Activated naive CD4-positive, alpha-beta T cell treated with Interleukin-2 at 50 U/mL for 16 hours (primary cell): ENCODE measurements at places on chromosomes 6 and 20.

- DNase-seq, result no peak
Measured at GRCh38 chr6:4924661-4925271, 79.1 kb downstream of the RPP40 start.

DNA sequence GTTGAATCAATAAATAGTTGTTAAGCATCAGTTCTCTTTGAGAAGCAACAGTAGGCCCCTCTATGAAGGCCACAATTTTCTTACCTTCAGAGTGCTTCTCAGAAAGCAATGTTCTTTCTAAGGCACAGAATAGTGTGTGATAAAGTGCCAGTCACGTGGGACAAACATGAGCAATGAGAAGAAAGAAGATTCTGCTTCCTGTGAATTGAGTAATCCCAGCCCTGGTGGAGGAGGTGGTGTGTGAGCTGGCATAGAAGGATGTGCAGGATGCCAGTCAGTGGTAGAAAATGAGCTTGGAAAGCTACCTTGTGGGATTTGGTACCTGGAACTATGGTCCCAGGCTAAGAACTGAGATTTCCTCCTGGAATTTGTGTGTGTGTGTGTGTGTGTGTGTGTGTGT, 21.7 kb downstream of the KIZ start:
- DNase-seq, result no peak

DNA sequence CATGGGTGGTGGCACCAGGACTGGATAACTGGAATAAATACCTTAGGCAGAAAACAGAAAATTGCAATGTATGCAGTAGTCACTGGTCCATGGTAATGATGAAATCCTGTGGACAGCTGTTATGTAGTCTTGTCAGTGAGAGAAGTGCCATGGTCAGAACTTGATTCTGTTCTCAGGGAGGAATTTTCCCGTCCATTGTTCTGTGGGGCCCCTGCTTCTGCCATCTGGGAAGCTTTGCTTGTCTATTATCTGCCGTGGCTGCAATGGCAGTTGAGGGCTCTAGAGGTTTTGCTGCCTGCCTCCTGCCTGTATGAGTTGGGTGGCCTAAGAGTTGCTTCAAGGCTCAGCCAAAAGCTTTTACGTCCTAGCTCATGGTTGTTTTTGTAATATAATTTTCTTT, 126.8 kb upstream of the SLC35B3 start:
- no peak for DNase-seq

- DNase-seq, result no peak
Measured at GRCh38 chr20:34771680-34772081, 53.8 kb downstream of the NCOA6 start.

GRCh38 chr6:131917318-131917717, 33.9 kb downstream of the CCN2 start:
- no peak for DNase-seq

DNA sequence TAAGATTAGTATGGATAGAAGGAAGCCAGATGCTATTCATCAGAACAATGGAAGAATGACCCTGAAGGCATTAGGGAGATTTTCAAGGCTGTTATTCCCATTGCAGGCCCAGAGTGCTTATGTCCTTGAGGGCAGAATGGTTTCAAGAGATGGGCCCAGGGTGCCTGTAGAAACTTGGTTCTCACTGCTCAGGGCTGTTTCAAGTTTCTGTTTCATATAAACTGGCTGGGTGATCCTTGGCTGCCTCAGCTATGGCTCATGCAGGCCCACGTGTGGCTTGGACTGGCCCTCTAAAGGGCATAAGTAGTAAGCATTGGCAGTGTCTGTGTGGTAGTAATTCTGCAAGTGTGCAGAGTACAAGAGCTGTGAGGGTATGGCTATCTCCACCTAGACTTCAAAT, 540.9 kb upstream of the MAN1A1 start:
- DNase-seq, result no peak

GRCh38 chr20:1440024-1440423, 26.6 kb downstream of the NSFL1C start:
- DNase-seq, result no peak

DNA sequence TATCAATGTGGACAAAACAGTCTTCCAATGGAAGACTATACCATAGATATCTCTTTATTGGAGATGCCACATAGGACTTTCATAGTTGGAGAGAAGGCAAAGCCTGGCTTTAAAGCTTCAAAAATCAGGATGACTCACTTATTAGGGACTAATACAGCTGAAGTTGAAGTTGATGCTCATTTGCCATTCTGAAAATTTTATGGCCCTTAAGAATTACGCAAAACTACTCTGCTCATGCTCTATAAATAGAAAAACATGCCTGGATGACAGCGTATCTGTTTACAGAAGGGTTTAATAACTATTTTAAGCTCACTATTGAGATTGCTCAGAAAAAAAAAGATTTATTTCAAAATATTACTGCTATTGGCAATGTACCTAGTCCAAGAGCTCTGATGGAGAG, 155.5 kb upstream of the DST start:
- no peak for DNase-seq

- no peak for DNase-seq
Measured at GRCh38 chr20:23048283-23049200, 930 bp downstream of the THBD start.

DNA sequence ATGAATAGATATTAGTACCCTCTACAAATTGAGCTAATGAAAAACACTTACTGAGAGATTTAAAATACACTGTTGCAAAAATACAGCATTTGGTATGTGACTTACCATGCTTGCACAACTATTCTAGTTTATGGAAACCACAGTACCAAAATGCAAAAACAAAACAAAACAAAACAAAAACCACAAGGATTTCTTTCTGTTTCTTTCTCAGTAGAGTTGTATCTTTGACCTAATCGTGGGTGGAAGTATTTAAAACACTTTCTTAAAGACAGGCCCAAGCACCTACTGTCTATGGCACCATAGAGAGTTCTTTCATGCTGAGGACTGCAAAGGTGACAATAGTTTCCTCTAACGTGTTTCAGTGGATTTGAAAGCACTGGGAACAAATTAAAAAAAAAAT, 95.3 kb upstream of the C6orf118 start:
- DNase-seq, result no peak

DNA sequence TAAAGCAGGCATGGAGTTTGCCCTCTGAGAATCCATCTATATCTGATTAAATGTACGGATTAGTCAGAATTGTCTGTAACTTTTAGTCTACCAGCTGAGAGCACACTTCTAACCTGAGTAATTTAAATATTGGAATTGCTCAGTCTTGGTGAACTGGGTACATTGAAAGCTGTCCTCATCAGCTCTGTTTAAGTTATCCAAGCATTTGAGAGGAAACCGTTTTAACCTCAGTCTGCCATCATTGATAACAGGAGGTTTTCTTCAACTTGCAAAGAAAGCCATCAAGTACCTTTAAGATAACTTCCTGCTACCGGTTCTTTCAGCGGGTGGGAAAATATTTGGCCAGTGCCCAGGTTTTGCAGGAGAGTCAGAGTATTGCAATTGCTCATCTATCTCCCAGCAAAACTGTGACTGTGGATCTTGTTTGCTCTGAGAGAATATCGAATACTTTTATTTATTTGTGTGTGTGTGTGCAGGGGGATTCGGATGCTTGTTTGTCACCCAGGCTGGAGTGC, 31.1 kb upstream of the F13A1 start:
- no peak for DNase-seq

DNA sequence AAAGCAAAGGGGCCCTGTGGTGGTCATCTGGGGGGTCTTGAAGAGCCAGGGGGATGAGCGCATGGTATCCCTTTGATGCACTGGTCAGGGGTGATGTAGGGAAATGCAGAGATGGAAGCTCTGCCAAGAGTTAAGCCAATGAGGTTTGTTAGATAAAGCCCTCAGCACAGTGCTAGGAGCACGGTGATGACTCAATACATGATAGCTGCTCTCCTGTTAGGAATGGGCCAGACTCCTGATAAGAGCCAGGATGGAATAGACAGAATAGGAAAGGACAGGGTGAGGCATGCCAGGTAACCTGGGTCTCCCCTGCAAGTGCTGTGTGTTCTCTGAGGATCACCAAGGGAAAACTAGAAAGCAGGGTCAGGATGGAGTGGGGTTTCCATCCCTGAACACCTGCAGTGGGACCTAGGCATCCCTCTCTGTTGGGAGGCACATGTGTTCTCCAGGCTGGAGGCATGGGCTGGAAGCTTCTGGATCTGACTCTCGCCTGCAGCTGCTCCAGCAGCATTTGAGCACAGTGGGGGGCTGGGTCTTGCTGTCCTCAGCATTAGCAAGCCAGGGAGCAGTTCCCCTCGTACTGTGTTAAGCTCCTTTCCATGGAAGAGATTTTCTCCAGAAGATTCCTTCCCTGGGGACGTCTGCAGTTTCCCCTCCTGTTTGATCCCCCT, 71.8 kb upstream of the TIAM2 start:
- no peak for DNase-seq

DNA sequence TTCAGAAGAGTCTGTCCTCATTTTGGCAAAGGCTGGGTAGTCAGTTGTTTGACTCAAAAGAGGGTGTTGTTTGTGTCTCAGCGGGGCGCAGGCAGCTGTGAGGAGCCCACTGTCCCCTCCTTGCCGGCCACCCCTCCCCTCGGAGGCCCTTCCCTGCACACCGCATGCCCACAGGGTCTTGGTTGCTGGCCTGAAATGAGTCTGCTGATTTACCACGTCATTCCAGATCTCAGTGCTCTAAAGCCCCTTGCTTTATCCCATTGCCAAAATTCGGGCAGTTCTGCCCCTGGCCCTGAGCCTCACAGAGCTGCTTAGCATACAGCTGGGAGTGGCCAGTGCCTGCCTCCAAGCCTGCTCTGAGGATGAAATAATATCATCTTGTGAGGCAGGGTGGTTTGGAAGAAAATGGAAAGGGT, 220.7 kb downstream of the UST start:
- no peak for DNase-seq

- peak; percentile 32 for DNase-seq
Measured at GRCh38 chr20:47274401-47275108, 81.9 kb downstream of the ZMYND8 start.

GRCh38 chr20:25310268-25310920, 62.5 kb downstream of the PYGB start:
- DNase-seq, result peak; percentile 43

DNA sequence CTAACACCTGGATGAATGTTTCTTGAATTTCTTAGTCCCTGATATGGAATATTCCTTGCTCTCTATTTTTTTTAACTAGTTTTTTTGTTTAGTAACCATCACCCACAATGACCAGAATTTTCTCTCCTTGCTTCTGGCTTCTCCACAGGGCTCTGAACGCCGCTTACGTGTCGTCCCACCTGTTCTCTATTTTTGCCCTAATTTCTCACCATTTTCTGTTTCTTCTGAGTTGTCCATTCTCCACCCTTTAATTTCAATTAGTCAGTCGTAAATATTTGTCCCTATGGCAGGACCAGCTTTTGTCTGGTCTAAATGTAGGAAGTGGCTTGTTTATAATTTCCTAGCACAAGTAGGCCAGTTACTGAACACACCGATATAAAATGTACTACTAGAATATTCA, 52.3 kb downstream of the PLCB4 start:
- DNase-seq, result no peak

- peak; percentile 15 for DNase-seq
Measured at GRCh38 chr6:145814035-145814500, 527 bp downstream of the FBXO30 start.

GRCh38 chr6:6682225-6682624, 93.7 kb downstream of the LY86 start:
- no peak for DNase-seq

DNA sequence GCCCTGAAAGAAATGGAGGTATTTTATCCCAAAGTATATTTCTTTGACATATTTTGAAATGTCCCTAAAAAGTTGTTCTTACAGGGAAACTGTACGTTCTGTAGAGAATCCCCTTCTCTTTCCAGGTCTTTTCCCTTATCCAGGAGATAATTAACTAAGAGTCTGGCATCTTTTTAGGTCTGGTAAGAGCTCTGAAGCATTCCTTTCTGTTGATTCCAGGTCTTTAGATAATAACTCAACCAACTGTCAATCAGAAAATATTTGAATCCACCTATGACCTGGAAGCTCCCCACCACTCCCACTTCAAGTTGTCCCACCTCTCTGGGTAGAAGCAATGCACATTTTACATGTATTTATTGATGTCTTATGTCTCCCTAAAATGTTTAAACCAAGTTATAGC, 26.0 kb upstream of the CENPW start:
- DNase-seq, result no peak

- DNase-seq, result peak; percentile 10
Measured at GRCh38 chr6:169420912-169421543, 167.4 kb upstream of the THBS2 start.

GRCh38 chr6:169780571-169781091, 29.2 kb downstream of the ERMARD start:
- DNase-seq, result no peak

- no peak for DNase-seq
Measured at GRCh38 chr6:166351715-166352285, 9.5 kb upstream of the SFT2D1 start.

- DNase-seq, result no peak
Measured at GRCh38 chr20:20224806-20225205, 143.1 kb upstream of the INSM1 start.

- DNase-seq, result no peak
Measured at GRCh38 chr6:87029711-87030314, 65.1 kb downstream of the CGA start.

- DNase-seq, result no peak
Measured at GRCh38 chr6:101779051-101779844, 385.7 kb downstream of the GRIK2 start.

DNA sequence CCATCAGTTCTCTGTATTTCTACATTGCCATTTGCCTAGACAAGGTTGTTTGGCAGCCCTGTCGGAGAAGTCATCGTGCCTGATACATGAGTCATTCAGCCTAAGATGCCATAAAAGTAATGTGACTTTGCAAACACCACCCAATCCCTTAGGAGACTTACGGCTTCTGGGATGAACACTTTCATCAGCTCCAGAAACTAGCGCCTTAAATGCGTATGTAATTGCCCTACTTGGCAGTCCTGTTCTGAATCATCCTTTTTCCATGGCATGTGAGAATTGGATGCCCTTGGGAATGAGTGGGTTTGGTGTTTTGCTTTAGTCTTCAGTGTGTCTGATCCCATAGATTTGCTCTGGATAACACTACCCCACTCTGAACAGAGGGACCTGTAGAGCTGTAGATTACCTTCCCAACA, 158.5 kb downstream of the SASH1 start:
- DNase-seq, result no peak

DNA sequence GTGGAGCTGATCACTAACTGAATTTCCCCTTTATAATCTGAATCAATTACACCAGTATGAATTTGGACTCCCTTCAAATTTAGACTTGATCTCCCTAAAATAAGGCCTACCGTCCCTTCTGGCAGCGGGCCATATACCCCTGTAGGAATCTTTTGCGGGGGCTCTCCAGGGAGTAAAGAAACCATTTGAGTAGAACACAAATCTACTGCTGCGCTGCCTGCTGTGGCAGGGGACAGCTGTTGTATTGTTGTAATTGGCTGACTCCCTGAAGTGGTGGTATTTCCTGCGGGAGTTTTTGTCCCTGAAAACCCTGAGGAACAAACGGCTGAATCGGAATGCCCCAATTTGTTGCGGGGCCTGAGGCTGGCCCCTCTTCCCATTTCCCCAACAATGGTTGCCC, 16.0 kb upstream of the PTCRA start:
- DNase-seq, result no peak
